ENCODE measurements at places on chromosomes 11 and 22. TPM values are rescaled to one million over a fixed set of nuclear protein-coding genes. Genes with fewer than 3 reads are reported as not detected.

Gene FGF4
- total RNA-seq = not detected

Gene DEUP1
- total RNA-seq = not detected

Gene TRPM5
- total RNA-seq = 0.73 TPM

Gene OVOL1
- not detected for total RNA-seq

Data from T-cell (primary cell).